Adipocyte (in vitro differentiated cells): ENCODE measurements at places on chromosomes 1 and 21.
A peak's percentile ranks its signal among the peaks of the same experiment; 100 is the strongest.

- DNase-seq: peak; percentile 49
These were observed 10.6 kb upstream of the GADD45A start for GRCh38 chr1:67674260-67675011.

- DNase-seq: no peak
These were observed 144.2 kb upstream of the KRTAP19-8 start for GRCh38 chr21:31182231-31183140.

DNA sequence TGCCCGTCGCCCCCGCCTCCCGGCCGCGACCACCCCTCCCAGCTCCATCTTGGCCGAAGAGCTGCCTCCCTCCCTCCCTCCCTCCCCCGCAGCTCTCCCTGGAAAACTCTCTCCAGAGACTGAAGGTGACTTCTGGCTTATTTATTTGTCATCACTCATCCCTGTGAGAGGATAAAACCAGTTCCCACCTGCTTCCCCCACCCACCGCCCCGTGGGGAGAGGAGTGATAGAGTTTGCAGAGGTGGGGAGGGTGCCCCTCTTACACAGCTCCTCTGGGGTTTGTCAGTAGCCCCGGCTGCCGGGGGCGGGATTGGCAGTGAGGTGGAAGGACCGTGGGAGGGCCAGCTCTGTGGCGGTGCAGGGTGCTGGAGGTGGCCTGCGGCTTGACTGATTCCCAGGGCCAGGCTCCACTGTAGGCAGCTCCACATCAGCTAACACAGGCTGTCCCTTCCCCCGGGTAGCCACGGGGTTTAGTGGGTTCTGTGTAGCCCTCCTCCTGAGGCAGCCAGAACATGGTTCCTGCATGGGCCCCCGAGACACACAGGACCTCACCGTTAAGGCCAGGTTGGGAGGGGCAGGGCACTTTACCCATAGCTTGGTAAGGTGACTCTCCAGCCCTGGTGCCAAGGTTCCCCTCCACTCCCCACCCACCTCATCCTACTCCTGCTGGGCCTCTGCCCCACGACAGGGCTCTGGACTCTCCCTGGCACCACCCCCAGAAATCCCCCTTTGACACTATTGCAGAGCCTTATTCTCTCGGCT lies 62.2 kb downstream of the ELK4 start:
- DNase-seq: no peak

GRCh38 chr1:212791261-212791675 lies 309 bp downstream of the NSL1 start:
- DNase-seq: peak; percentile 87

DNA sequence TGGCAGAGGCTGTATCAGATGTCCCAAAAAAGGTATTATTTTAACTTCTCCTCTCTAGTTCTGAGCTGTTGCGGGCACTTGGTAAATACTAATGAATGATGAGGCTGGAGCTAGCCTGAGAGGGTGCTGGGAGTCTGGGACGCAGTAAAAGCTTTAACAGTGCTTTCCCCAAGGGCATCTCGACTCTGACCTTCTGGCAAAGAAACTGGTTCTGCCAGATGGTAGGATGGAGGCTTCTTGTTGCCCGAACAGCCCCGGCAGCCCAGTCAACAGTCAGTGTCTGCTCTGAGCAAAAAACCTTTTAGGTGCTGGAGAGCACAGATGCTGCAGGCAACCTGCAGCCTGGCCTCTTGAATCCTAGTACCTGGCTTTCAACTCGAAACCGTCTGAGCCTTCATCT lies 2.5 kb upstream of the PNRC2 start:
- no peak for DNase-seq

GRCh38 chr21:41410767-41411448 lies 15.1 kb upstream of the MX1 start:
- DNase-seq: no peak
